ENCODE measurements at places on chromosomes 11 and 22.

- DNase-seq: no peak
These were observed 148.3 kb downstream of the CEP164 start for GRCh38 chr11:117475716-117476530.

DNA sequence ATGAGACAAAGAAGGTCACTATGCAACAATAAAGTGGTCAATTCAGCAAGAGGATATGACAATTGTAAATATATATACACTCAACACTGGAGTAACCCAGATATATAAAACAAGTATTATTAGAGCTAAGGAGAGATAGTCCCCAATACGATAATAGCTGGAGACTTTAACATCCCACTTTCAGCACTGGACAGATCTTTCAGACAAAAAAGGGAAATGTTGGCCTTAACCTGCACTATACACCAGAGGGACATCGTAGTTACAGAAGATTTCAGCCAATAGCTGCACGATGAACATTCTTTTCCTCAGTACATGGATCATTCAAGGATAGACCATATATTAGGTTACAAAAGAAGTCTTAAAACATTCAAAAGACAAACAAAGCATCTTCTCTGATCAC lies 29.9 kb downstream of the PIWIL3 start:
- no peak for DNase-seq

GRCh38 chr11:94472916-94473799 lies 20.5 kb downstream of the MRE11 start:
- DNase-seq: no peak

GRCh38 chr11:77370217-77370616 lies 68.7 kb upstream of the GDPD4 start:
- DNase-seq: no peak

DNA sequence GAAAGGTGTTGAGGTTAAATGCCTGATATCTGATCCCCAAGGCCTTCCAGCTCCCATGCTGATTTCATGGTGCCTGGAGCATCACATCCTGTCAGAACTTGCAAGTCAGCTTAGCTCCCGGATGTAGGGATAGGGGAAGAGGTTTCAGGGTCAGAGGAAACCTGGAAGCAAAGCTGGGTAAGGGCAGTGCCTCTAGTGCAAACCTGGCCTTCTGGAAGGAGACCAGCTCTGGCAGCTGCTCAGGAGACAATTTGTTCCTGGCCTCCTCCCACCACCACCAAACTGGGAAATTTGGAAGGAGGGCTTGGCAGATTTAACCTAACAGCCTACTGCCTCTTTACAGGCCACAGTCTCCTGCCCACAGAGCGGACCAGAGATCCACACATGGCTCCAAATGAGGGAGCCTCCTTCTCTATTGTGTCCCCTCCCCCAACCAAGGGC lies 9.2 kb upstream of the TSKU start:
- DNase-seq: no peak

- peak; percentile 56 for DNase-seq
These were observed 9.8 kb downstream of the SLC22A6 start for GRCh38 chr11:62974848-62975522.

DNA sequence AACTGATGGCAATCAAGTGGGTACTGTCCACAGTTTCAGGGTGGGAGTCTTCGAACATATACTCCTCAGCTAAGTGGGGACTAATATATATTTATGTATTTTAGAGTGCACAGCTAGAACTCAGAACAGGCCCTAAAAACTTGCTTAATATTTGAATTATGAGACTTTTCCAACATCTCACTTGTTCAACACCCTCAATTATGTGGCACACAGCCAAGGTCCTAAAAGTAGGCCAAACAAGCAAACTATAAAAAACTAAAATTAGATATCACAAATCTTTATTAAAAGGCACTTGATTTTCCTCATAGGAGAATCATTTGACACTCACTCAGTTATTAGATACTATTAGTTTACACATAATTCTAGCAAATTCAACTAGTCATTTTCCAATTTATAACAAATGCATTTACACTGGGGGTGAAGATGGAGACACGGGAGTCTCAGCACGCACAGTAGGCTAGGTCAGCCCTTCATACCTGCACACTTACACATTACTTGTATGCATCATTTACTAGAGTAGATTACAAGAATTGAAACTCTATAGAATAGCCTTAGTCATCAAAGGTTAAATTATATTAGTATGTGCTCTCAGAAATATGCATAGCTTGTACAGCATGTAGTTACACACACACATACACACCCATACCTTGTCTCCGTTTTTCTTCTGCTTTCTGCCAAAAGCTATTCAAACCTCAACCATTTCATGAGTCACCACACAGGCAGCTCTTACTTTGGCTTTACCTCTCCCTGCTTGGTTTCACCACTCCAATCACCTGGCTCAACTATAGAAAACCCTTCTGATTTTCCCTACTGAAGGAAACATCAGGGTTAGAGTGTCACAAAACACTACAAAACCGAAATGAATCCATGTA lies 171.5 kb downstream of the SBF2 start:
- DNase-seq: no peak

DNA sequence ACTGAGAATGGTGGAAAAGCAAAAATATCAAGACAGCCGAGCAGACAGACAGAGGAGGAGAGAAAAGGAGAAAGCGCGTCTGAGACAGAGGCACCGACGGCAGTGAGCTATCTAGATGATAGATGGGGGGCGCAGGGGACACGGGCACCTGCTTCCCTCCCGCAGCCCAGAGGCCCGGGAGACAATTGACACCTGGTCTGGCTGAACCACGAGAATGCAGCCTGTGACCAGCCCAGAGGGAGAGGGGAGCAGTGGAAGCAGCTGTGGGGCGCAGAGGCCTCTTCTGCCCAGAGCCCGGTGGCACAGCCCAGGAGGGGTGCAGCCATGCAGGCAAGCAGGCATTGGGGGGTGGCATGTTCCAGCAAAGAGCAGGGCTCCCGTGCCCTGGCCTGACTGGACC lies 48.2 kb downstream of the ELFN2 start:
- DNase-seq: no peak

- DNase-seq: peak; percentile 22
These were observed 40.0 kb downstream of the TENM4 start for GRCh38 chr11:79400717-79401330.

GRCh38 chr11:75508051-75508561 lies 17.6 kb downstream of the GDPD5 start:
- DNase-seq: no peak

DNA sequence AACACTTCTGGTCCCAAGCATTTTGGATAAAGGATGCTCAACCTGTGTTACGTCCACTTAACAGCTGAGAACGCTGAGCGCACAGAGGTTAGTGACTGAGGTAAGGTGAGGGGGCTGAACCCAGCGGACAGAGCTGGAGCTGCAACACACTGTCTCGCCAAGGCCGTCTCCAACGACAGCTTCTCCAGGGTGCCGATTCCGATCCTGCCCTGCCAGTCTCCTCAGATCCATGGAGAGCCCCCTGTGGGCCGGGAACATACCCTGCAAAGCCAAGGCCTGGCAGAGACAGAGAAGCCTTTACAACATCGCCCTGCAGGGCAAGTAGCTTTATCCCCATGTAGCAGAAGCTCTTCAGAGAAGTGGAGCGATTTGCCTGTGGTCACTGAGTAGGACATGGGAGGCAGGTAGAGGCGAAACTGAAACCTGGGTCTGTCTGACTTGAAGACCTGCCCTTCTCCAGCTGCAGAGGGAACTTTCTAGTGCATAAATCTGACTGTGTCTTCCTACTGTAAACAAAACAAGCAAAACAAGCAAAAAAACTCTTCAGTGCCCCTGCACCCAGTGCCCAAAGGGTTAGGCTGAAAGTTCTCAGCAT lies 72.8 kb downstream of the SCUBE1 start:
- peak; percentile 41 for DNase-seq

DNA sequence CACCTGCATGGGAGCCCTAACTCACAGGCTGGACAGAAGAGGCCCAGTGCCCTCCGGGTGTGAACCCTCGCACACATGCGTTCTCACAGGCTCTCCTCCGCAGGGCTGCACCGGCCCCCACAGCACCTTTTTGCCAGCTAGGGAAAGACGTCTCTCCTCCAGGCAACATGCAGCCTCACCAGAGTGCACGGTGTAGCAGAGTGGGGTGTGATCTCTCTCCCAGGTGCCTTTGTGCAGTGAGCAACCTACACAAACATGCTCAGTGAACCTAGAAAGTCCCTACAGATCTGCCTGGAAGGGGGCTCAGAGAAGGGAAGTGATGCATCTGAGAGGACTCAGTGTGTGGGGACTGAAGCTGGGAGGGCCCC lies 3.7 kb upstream of the CARNS1 start:
- DNase-seq: no peak

- DNase-seq: no peak
These were observed 246.5 kb upstream of the DDI1 start for GRCh38 chr11:103789952-103790351.

GRCh38 chr11:73325036-73325981 lies 17.2 kb downstream of the ARHGEF17 start:
- DNase-seq: no peak

DNA sequence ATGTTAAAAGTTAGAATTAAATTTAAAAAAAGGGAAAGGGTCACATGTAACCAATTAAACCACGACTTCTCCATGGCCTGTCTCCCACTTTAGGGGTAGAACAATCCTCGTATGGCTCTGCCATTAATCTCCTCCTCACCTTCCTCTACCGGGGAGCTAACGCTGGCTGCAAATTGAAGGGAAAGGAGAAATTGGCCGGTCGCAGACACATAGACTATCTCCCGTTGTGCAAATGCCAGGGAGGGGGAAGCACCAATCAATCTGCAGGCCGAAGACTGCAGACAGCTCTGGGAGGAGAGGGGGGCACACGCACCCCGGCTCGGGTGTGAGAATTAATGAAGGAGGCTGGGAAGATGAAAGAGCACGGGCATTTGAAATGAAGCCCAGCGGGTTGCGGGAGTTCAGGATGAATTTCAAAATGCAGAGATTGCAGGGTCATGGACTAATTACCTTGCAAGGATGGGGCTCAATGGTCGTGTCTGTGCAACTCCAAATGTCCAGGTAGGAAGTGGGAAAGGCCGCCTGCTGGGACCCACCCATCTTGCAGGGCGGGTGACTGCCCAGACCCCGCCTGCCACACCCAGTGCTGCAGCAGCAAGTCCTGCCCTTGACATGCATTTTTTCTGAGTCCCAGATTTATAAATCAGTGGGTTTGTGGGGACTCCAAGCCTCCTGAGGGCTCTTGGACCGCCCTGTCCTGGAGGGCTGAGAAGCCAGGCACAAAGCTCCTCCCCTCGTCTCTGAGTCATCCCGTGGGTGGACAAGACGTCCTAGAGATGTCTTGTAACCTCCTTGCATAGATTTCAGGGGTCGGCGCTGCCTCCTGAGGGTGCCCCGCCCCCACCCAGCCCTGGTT lies 534.2 kb downstream of the TBC1D22A start:
- no peak for DNase-seq

DNA sequence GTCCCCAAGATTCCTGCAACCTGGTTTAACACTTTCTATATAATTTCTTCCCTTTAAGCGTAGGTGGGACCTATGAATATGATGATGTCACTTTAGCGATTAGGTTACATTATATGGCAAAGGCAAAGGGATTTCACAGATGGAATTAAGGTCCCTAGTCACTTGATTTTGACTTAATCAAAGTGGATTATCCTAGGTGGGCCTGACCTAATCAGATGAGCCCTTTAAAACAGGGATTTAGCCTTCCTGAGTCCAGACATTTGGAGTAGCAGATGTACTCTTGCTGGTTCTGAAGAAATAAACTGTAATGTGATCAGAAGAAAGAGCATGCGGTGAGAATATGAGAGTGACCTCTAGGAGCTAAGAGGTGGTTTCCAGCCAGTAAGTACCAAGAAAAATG lies 67.8 kb upstream of the LIN7C start:
- DNase-seq: no peak

DNA sequence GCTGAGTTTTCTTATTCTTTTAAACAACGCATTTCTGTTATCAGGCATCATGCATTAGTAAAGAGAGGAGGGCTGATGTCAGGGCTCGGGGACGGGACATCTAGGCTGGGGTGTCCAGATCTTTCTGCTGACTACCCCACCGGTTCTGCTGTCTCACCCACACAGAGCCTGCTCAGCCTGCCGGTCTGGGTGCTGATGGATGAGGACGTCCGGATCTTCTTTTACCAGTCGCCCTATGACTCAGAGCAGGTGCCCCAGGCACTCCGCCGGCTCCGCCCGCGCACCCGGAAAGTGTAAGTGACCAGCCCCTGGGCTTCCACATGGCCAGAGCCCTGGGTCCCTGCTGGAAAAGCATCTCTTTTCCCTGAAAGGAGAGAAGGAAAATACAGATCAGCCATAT lies 9.4 kb downstream of the NCF4 start:
- DNase-seq: no peak

- DNase-seq: no peak
These were observed 32.3 kb downstream of the MTMR2 start for GRCh38 chr11:95891423-95892170.

- DNase-seq: no peak
These were observed 88.6 kb downstream of the PLEKHA7 start for GRCh38 chr11:16925561-16926065.

DNA sequence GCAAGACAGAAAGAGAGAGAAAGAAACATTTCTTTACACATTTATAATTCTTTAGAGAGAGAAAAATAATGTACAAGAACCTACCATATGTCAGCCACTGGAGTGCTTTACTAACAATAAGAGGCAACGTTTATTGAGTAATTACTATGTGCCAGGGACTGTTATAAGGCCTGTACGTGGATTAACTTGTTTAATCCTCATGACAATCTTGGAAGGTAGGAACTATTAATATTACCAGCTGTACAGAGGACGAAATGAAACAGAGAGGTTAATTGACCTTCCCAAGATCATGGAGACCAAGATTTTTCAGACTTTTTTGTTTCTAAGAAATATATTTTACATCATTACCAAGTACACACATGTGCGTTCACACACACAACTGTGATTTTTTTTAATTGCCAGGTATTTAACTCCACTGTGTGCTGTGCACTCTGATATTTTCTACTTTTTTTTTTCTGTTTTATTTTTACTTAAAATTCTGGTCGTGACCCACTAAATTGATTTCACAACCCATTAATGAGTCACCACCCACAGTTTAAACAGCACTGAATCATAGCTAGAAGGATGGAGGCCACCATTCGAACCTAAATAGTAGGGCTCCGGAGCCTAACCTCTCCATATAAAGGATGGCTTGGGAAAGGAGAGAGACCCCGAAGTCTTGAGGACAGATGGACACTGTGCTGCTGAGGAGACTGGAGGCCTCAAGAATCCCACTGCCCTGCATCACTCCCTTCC lies 21.4 kb downstream of the CREB3L1 start:
- no peak for DNase-seq

- no peak for DNase-seq
These were observed 1.6 kb downstream of the FGF19 start for GRCh38 chr11:69702239-69702691.

DNA sequence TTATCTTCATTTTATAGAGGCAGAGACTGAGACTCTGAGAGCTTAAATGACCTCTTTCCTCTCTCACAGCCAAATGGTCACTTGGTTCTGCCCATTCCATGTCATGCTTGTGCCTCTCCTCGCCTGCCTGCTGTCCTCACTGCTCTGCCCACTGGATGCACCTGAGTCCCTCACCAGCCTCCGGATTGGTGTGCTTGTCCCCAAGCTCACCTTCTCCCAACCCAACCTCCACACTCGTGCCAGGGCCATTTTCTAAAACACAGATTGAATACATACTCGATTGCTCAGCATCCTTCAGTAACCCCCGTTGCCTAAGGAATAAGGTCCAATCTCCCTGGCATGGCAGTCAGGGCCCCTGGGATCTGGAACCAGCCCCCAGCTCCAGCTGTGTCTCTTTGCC lies 28.4 kb upstream of the NECTIN1 start:
- no peak for DNase-seq

Measured in HAP-1 (cell line).